ENCODE measurements at places on chromosomes 7 and 10. TPM values are rescaled to one million over a fixed set of nuclear protein-coding genes. Genes with fewer than 3 reads are reported as not detected.

- H3K27ac ChIP-seq = peak overlapping the region; percentile 39
- no peaks in the 10 kb centered on the region for H3K4me1 ChIP-seq
- no peaks in the 10 kb centered on the region for H3K27me3 ChIP-seq
- no peaks in the 10 kb centered on the region for H3K36me3 ChIP-seq
- no peak overlapping the region for H3K4me3 ChIP-seq
These were observed 15.6 kb downstream of the COBL start for GRCh38 chr7:51300762-51301674.

DNA sequence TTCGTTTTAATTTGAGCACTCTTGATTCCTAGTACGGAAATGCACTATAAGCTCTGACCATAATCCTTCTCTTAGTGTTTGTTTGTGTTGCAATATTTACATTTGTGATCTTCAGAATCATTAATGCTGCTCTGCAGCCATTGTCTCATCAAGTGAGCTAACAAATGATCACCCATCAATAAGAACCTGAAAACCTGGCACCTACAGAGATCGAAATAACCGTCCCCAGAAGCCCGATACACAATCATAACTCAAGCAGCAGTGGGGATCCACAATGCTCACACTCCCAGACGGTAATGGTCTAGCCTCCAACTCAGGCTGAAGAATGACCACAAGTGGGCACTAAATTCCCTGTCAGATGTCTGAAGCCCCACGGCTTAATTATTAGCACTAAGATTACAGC lies 156.0 kb upstream of the NFE2L3 start:
- no peaks in the 10 kb centered on the region for H3K27me3 ChIP-seq
- no peak overlapping the region for H3K27ac ChIP-seq
- no peak for DNase-seq
- no peaks in the 10 kb centered on the region for H3K36me3 ChIP-seq

- peaks cover 36% of the 10 kb centered on the region for H3K36me3 ChIP-seq
- no peaks in the 10 kb centered on the region for H3K27me3 ChIP-seq
- H3K4me1 ChIP-seq = peaks cover 3% of the 10 kb centered on the region
- DNase-seq = no peak
- H3K4me3 ChIP-seq = no peak overlapping the region
These were observed 119.5 kb downstream of the CCSER2 start for GRCh38 chr10:84447701-84448400.

The TRIM74 gene
- not detected for total RNA-seq

The KIFBP gene
- total RNA-seq = 61.5 TPM

Measured in heart right ventricle (tissue), 16 donors.